AG09319 (cell line): ENCODE measurements at places on chromosomes 3 and 15.

GRCh38 chr3:37823189-37823588 lies 38.5 kb upstream of the CTDSPL start:
- DNase-seq: no peak

- DNase-seq: peak; percentile 68
Observed at GRCh38 chr3:123678108-123678511, 93.3 kb upstream of the HACD2 start.

DNA sequence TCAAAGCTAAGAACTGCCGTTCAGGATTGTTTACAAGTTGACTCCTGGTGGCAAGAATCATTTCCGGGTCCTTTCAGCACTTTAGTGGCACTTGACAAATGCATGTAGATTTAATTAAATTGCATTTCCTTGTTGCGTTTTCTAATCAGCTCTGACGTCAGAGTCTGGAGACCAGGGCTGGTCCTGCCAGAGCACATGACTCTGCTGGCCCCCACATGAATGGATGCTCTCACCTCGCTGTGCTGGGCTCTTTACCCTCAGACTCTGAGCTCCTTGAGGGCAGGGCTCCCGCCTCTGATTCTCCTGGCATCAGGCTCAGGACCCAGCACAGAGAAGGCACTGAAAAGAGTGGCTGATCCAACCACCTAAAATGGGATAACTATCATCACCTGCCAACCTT lies 69.4 kb downstream of the FEM1B start:
- no peak for DNase-seq

DNA sequence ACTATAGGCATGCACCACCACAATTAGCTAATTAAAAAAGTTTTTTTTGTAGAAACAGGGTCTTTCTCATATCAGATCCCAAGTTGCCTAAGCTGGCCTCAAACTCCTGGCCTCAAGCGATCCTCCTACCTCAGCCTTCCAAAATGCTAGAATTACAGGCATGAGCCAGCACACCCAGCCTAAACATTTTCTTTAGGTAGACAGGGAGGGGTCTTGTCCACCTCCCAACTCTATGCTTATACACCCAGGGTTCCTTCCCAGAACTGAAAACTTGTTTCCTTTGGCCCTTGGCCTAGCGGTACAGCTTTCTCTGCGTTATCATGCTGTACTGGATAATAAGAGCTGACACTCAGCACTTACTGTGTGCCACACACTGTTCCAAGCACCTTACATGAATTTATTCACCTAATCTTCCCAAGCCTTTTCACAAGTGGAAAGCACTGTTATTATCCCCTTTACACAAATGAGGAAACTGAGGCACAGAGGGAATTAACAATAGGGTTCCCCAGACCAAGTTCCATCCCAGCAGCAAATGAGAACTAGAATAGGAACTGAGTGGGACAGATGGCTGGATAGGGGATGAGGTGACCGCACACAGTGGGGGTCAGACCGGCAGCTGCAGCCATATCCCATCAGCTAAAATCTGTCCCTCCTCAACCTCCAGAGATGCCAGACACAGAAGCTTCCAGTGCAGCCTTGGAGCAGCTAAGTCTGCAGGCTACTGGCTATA lies 150.8 kb downstream of the MEGF11 start:
- DNase-seq: no peak

DNA sequence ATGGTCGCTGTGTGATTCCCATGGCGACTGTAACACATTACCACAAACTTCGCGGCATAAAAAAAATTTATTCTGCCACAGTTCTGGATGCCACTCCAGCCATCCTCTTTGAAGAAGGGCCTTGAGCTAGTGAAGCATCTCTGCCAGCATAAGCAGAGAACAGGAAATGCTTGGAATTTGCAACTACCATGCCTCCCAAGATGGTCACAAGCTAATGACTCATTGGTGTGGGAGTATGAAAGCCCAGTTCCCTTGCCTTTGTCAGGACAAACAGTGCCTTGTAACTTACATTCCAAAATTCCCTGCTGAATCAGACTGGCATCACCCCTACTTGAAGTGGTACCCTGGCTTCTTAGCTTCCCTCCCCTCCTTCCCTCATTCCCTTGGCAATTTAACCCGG lies 129.7 kb downstream of the PROS1 start:
- DNase-seq: peak; percentile 7

GRCh38 chr3:69085168-69085832 lies 563 bp downstream of the ARL6IP5 start:
- no peak for DNase-seq

GRCh38 chr15:69450968-69451695 lies 1.5 kb upstream of the RPLP1 start:
- DNase-seq: no peak

DNA sequence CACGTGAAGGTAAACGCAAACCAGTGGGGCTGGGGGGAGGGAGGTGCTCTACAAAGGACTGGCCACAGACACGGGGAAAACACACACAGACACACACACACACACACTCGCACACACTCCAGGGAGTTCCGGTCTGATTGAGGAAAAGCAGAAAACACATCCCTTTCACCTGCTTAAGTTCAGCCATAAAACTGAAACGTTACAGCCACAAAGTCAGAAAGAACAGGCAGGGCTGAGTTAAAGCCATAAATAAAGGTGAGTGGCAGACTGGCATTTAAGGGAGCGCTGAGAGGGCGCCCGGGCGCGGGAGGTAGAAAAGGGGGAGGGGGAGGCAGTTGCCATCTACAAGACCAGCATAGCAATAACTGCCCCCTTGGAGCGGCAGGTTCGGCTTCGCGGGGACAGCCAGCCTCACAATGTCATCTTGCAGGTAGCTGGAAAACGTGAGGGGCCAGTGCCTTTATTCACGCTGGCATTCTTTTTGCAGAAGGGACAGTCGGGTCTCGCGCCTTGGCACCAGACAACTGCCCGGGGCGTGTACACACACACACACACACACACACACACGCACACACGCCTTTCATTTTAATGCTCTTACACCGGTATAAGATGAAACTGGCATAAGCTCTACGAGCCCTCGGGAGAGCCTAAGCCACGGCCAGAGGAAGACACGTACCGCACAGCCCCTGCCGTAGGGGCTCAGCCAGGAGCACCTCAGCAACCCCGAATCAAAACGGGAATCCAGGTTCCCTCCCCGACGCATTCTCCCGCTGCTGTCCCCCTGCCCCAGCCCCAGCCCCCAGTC lies 866 bp downstream of the TNIK start:
- DNase-seq: no peak

GRCh38 chr3:148698190-148698810 lies 597 bp downstream of the AGTR1 start:
- DNase-seq: no peak

- no peak for DNase-seq
Observed at GRCh38 chr3:13343601-13344000, 76.5 kb downstream of the NUP210 start.

GRCh38 chr3:61563313-61564271 lies 2.2 kb downstream of the PTPRG start:
- no peak for DNase-seq

DNA sequence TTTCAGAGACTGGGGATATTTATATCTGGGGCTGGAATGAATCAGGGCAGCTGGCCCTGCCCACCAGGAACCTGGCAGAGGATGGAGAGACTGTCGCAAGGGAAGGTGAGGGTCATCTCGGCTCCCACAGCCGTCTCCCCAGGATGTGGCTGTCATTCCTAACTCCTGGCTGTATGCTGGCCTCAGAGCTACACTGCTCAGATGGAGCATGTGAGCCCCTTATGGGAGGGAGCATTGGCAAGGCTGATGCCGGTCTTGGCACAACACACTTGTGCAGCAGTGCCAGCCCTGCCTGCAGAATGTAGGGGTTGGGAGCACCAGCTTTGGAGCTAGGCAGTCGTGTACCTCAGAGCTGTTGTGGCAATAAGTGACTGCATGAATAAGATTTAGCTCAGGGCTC lies 5.2 kb downstream of the RCCD1 start:
- no peak for DNase-seq

DNA sequence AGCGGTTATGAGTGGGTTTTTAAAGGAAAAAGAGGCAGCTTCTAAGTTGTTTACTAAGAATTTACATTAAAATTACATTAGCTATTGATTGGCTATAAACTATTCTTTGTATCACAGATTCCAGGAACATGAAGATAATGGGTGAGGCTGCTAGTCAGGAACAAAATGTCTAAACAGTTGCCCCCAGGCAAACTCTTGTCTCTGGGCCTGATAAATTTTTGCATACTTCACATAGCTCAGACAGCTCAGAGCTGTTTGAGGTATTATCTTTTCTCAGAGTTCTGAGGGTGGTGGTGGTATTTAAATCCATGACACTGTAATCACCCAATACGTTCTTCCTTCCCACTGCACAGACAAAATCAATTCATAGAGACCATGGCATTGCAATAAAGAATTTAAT lies 2.1 kb upstream of the HACD2 start:
- no peak for DNase-seq

DNA sequence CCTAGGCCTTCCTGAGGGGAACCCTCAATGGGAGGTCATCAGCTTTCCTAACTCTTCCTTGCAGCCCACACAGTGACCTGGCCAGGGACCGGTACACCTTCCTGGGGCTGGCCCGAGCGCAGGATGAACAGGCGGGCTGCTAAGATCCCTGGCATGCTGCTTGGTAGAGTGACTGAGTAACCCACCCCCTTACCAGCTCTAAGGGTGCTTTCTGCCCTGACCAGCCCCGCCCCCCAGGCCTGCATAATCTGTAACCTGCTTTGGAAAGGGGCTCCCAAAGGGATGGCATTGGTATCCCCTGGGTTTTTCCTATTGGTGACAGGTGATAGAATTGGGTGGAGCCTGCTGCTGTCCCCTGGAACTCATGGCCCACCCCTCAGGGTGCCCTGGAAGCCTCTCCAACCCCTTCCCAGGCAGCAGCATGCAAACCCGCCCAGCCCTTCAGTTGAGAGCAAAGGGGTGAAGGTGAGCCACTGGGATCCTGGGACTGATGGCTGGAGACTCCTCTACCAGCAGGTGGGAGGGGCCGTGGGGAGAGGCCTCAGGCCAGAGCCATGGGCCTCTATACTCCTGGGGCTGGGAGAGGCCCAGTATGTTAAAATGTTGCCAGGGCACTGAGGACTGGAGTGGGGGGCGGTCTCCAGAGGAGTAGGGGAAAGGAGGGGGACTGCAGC lies 11.1 kb upstream of the KIF7 start:
- DNase-seq: no peak

DNA sequence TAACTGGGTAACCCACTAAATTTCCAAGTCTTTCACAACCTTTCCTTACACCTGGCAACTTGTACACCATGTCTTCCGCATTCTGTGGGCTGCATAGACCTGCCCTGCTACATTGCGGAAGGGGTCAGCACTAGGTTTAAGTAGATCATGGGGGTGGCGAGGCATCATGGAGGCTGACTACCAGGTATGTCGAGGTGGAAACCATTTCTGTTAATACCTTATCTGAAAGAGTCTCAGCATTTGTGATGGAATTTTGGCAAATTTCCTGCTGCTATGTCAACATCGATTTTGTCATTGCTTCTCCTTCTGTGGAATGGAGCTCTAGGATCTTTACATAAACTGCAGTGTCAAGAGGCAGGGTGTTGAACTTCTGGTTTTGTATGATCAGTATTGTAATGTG lies 187.2 kb downstream of the GHSR start:
- DNase-seq: no peak
